Stimulated activated CD8-positive, alpha-beta memory T cell treated with anti-CD3 and anti-CD28 coated beads, Interleukin-7, amount 100 ng/mL, for 4 hours (primary cell): ENCODE measurements at places on chromosomes 3 and 15.
A peak's percentile ranks its signal among the peaks of the same experiment; 100 is the strongest.

- no peak for DNase-seq
These were observed 139.2 kb downstream of the PDCD6IP start for GRCh38 chr3:33937628-33938027.

DNA sequence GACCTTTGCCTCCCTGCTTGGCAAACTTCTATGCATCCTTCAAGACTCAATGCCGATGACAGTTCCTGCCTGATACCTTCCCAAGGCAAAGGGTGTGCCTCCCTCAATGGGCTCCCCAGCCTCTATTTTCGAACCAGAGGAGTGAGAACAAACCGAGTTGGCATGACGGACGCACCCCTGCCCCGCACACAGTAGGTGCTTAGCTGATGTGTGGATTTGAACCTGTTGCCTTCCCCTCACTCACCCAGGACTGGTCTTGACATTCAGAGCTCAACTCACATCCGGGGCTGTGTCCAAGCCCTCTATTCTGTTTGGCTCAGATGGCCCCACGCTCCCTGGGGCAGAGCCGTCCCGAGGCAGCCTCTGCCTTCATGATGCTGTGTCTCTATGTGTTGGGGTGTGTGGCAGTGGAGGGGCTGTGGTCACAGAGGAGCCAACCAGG is 52.2 kb upstream of the SLC6A11 start:
- no peak for DNase-seq

- DNase-seq: no peak
These were observed 769.5 kb downstream of the GRM7 start for GRCh38 chr3:7630351-7630911.

DNA sequence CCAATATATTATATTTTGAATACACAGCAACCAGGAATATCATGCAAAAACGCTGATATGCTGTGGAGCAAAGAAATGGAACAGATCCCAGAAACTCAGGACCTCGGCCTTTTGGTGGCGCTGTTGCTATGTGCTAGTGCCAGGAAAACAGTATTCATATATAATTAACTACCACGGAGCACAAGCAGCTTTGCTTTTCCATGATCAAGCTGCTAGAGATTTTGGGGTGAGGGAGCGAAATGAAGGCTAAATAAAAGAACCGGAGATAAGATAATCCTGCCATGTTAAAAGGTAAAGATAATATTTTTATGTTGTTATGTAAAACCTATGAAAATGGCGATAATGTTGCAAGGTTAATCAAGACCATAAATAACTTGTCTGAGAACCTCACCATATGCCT is 157.7 kb upstream of the FAM3D start:
- no peak for DNase-seq

GRCh38 chr3:69200384-69201068 is 78.1 kb upstream of the LMOD3 start:
- DNase-seq: peak; percentile 15

GRCh38 chr15:72135719-72136118 is 17.5 kb downstream of the SENP8 start:
- DNase-seq: no peak

DNA sequence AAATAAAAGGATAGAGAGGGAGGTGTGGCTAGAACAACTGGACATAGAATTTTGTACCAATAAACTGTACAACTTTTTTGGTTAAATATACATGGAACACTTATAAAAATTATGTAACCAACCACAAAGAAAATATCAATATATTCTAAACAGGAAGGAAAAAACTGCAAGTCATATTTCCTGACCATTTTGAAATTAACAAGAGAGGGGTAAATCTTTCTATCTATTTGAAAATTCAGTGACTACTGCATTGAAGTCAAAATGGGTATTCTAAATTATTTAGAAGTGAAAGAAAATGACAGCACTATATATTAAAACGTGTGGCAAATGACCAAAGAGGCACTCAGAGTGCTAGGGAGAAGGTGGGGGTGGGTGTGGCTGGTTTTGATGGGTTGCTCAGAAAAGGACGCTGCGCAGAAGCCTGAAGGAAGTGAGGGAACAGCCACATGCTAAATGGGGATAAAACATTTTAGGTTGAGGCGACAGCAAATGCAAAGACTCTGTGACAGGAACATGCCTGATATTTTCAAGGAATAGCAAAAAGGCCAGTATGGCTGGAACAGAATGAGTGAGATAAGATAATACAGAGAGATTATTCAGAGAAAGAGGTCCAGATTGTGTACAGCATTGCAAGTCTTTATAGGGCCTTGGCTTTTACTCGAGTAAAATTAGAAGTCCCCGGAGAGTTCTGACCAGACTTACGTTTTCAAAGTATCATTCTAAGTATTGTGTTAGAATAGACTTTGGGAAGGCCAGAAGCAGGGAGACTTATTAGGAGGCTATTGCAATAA is 41.1 kb downstream of the ERICH6 start:
- no peak for DNase-seq

GRCh38 chr3:175274056-175274455 is 414.9 kb downstream of the NAALADL2 start:
- no peak for DNase-seq

GRCh38 chr15:67480741-67481140 is 40.2 kb upstream of the C15orf61 start:
- DNase-seq: no peak

DNA sequence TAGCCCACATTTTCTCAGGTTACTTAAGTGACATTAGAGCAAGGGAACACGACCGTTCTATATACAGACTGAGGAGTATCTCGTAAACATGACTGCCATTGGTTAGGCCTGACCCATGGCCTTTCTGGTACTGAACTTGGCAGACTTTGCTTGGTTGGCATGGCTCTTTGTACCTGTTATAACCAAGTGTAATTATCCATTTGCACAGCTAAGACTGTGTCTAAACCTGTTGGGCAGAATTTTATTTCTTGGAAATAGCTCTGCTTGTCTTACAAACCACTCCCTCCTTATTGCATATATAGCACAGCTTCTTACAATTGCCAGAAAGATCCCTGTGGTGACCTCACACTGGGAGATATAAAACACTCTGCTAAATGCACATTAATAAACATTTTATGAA is 106.9 kb downstream of the P2RY1 start:
- DNase-seq: no peak

DNA sequence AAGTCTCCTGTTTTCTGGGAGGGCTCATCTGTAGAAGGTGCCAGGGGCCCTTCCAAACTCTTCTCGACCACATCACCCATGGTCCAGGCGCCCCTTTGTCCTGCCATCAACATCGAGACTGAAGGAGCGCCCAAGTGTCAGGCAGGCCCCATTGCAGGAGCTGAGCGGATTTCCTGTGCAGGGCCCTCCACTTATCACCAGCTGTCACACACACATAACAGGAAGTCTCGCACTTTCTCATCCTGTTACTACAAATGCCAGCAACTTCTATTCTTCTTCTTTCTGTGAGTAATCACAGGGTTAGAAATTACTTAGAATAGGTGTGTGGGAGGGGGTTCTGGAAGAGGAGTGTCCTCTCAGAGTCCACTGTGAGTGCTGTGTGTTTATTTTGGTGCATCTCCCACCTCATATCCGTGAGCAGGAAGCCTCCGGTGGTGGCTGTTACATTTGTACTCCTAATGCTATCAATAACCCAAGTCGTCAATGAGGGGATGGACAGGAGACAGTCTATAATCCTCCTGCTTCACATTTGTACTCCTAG is at the start of gene KLHL6:
TSS of gene KLHL6 (minus strand) at position 166 of the 541 bp plus-strand sequence. CDS start at position 113, 53 bp downstream.
- DNase-seq: peak; percentile 60

DNA sequence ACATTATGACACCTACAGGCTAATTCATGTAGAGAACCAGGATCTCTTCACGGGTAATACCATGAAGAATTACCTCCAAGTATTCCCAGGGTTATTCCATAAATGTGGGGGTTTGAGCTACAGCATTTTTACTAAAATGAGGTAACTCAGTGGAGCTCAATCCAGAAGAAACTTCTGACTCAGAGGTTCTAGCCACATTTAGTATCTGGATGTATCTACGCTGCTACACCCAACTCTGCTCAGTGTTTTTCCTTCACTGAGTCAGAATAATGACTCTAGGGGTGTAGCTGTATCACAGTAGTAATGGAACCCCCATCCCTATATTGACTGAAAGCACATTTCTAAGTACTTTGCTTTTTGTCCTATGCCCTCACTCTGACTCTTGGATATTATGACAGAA is 52.4 kb downstream of the COPS2 start:
- no peak for DNase-seq

DNA sequence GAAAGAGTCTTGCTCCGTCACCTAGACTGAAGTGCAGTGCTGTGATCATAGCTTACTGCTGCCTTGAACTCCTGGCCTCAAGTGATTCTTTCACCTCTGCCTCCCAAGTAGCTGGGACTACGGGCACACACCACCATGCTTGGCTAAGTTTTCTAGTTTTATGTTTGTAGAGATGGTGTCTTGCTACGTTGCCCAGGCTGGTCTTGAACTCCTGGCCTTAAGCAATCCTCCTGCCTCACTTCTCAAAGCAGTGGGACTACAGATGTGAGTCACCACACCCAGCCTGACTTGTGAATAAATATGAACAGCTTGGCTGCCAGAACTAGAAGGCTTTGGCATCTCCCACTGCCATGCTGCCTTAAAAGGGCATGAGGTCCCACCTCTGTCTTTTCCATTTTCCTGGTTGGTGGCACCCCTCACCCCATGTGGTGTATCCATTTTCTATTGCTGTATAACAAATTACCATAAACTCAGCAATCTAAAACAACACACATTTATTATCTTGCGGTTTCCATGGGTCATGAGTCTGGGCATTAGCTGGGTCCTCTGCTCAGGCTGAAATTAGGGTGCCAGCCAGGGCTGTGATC is 44.3 kb downstream of the PTPRG start:
- no peak for DNase-seq
